Sciatic nerve (tissue), 2 donors: ENCODE measurements at places on chromosomes 16 and 17.
A peak's percentile ranks its signal among the peaks of the same experiment; 100 is the strongest.

- DNase-seq, result no peak
These were observed 63.9 kb downstream of the NXN start for GRCh38 chr17:915538-916201.

DNA sequence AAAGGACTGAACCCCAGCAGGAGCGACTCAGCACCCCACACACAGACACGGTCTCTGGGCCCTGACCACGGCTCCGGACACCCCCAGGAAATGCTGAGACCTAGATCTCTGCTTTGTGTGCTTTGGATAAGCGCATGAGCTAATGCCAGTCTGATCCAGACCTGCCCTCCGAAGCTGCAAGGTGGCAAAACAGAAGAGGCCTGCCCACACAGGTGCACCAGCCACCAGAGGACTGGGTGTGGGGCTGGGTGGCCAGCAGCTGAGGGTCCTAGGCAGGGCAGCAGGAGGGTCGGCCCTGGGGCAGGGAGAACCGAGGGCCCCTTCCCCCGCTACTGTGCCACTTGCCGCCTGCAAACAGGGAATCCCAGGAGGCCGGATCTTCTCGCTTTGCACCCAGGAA, 30.7 kb upstream of the EIF1 start:
- DNase-seq, result no peak

- DNase-seq, result no peak
These were observed 71.5 kb upstream of the TRAP1 start for GRCh38 chr16:3788711-3789374.

GRCh38 chr16:70577256-70577698, 53.7 kb downstream of the SF3B3 start:
- peak; percentile 76 for DNase-seq

DNA sequence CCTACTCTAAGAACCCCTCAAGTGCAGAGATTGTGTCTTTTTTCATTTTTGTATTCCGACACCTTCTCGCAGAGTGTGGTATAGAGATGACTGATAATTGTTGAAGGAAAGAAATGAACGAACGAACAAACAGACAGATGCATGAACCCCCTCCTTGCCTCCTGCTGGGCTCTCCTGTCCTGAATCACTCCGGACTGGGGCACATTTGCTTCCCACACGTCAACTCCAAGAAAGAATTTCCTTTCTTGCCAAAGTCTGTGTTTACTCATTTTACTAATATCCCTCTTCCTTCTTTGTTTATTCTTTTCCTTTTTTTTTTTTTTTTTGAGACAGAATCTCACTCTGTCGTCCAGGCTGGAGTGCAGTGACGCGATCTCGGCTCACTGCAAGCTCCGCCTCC, 37.5 kb upstream of the BHLHA9 start:
- no peak for DNase-seq

GRCh38 chr16:77825196-77825595, 36.8 kb downstream of the VAT1L start:
- DNase-seq, result no peak

DNA sequence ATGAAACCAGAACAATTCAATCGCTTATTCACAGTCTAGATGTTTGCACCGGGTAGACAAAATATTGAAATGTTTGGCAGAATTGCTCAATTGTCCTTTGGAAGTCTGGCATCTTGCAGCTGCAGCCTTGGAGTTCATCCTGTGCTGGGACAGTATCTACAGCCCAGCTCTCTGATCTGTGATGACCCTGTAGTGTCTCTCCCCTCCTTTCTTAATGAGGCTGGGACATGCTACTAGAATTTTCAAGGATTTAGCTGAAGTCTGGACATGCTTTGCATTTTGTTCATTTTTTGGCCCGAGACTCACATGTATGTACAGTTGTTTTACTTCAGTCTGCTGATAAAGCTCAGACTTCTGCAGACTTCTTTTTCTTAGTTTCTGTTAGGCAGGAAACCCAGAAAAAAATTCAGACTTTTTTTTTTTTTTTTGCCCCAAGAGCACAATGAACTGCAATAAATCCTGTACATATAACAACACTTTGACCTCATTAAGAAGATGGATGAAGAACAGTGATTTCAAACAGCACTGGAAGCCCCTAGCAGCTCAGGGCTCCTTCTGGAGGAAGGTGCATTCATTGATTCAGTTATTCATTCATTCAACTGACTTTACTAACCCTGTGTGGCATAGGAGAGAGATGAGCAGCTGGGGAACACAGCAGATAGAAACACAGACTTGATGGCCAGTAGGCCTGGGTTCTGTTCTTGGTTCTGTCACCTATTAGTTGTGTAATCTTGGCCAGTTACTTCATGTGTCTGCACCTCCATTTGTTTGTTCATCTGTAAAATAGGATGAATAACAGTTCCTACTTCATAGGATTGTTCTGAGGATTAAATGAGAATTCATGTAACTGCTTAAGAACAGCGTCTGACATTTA, 210.0 kb downstream of the MAP2K4 start:
- no peak for DNase-seq

DNA sequence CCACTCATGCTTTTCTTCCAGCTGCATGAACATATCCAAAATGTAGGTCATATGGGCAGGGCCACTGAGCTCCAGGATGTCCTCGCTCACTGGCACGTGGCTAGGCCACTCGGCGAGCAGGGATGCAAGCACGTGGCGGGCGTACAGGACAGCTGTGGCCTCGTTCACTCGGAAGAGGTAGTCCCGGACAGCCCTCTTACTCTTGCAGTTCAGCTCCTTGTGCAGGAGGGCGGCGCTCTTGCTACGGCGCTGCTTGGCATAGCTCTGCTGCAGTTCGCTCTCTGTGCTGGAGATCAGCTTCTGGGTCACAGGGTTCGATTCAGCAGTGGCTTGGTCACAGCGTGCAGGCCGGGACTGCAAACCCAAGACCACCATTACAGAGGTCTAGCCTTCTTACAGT, 53.1 kb upstream of the ATP2A3 start:
- no peak for DNase-seq

GRCh38 chr16:80298676-80299075, 242.1 kb upstream of the DYNLRB2 start:
- no peak for DNase-seq

GRCh38 chr16:67748834-67749233, 29.7 kb upstream of the GFOD2 start:
- DNase-seq, result no peak

DNA sequence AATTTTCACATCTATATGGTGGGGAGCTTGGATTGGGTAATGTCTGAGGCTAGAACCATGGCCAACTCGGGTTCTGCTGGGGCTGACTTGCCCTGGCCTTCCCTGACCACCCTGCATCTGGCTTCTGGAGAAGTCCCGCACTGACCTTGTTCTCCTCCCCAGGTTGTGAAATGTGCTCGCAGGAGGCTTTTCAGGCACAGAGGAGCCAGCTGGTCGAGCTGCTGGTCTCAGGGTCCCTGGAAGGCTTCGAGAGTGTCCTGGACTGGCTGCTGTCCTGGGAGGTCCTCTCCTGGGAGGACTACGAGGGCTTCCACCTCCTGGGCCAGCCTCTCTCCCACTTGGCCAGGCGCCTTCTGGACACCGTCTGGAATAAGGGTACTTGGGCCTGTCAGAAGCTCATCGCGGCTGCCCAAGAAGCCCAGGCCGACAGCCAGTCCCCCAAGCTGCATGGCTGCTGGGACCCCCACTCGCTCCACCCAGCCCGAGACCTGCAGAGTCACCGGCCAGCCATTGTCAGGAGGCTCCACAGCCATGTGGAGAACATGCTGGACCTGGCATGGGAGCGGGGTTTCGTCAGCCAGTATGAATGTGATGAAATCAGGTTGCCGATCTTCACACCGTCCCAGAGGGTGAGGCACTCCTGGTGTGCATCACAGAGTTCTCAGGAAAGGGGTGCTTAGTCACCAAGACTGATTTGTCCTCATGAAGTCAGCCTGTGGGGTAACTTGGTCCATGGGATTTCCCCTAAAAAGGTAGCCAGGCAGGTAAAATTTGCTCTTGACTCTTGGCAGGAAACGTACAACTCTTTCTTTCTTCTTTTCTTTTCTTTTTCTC, 6.1 kb downstream of the NOD2 start:
- no peak for DNase-seq

DNA sequence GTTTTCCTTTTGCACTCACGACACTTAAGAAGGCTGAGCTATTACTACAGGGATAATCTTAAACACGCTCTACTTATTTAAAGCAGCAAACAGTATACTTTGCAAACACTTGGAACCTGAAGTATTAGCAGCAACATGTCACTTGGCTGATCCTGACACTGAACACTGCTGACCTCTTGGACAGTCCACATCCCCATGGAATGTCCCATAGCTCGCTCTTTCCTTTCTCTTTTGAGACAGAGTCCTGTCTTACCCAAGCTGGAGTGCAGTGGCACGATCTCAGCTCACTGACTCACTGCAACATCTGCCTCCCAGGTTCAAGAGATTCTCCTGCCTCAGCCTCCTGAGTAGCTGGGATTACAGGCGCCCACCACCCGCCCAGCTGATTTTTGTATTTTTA, 26.4 kb downstream of the SMYD4 start:
- DNase-seq, result no peak

DNA sequence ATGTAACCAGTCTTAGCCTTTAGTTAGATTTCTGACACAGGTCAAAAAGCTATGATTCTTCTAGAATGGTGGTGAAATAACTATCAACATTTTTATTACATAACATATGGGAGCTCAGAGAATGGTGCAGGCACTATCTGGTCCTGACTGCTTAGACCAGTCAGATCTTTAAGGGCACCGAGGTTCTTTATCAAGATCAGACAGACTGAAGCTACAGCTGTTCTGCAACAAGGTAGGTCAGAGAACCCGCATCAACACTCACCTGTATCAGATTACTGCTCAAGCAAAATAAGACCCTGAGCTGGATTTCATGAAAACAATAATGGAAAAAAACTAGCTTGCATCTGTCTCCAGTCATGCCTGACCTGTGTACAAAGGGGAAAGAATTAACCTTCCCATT, 160.4 kb downstream of the KCNJ2 start:
- no peak for DNase-seq

DNA sequence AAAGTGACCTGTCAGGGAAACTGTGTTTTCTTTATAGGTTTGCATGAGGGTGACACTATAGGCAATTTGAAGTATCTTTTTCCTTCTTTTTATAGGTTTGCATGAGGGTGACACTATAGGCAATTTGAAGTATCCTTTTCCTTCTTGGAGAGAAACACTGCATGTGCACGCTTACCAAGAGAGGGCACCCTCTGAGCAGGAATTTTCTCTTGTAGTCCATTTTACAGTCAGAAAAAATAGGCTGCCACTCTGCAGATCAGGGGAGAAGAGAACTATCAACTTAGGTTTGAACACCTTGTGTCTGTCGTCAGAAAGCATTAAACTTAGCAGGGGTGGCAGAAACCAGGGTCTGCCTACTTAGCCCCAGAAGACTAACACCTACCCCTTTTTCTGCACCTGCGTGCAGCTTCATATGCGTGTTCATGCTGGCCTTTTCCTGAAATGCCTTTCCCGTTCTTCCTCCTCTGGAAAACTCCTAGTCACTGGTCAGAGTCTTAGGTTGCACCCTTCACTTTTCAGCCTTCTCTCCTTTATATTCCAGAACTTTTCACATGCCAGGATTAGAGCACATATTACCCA, 16.4 kb upstream of the SMIM36 start:
- DNase-seq, result peak; percentile 62

- DNase-seq, result no peak
These were observed 12.9 kb upstream of the MTMR4 start for GRCh38 chr17:58527306-58527705.

GRCh38 chr16:19431636-19432340, 14.1 kb downstream of the TMC5 start:
- DNase-seq, result no peak

GRCh38 chr17:39652587-39653315, 12.4 kb upstream of the TCAP start:
- DNase-seq, result no peak

DNA sequence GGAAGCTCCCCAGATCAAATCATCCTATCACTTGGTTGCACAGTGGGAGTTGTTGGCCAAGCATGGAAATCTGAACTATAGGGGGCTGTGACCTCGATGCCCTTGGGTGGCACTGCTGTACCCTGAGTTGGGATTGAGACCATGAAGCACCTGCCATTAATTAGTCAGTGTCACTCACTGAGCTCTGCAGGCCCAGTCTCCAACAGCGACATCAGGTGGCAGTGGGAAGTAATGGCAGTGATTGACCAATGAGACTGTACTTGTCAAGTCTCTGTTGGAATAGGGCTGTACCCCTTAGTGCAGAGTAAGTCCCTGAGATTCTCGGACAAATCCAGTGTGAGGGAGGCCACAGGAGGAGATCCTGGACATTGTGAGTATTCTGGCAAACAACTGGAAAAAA, 118.0 kb upstream of the RPL38 start:
- no peak for DNase-seq

DNA sequence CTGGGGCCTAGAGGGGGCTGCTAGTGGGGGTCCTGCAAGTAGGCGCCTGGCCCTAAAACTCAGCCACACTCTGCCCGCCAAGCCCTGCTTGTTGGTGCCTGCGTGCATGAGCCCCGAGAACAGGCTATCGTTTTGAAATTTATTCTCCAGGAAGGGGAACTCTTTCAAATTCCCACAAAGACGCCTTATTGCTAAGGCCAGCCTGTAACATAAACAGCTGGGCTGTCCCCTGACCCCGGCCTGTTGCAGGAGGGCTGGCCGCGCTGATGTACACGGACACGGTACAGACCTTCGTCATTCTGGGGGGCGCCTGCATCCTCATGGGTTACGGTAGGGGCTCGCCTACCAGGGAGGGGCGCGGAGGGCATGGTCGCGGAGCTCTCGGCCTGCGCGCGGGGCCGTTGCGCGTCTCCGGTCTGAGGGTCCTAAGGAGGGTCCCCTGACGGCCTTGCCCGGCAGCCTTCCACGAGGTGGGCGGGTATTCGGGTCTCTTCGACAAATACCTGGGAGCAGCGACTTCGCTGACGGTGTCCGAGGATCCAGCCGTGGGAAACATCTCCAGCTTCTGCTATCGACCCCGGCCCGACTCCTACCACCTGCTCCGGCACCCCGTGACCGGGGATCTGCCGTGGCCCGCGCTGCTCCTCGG, 4.3 kb downstream of the SLC5A2 start:
- DNase-seq, result no peak

DNA sequence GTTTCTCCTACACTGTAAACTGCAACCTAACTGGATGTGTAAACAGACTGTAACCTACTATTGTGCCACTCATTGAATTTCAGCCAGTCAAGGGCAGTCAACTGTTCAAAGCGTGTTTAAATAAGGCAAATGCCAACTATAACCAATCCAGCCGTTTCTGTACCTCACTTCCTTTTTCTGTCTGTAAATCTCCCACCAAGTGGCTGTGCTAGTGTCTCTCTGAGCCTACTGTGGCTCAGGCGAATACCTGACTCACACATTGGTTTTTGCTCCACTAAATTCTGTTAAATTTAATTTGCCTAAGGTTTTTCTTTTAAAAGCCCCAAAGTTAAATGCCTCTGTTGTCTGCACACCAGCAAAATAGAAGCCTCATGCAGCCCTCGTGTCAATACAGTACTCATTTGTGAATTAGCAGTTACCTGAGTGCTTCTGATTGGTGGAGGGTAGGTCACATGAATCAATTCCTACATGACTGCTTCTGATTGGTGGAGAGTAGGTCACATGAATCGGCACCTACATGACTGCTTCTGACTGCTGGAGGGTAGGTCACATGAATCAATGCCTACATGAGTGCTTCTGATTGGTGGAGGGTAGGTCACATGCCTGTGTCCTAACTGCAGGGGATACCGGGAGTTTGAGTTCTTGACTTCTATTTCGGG, 31.1 kb upstream of the CCR7 start:
- no peak for DNase-seq
